Kidney epithelial cell (primary cell): ENCODE measurements at places on chromosomes 5 and 9.

GRCh38 chr5:173438951-173439350 lies 110.7 kb upstream of the STC2 start:
- DNase-seq = no peak

DNA sequence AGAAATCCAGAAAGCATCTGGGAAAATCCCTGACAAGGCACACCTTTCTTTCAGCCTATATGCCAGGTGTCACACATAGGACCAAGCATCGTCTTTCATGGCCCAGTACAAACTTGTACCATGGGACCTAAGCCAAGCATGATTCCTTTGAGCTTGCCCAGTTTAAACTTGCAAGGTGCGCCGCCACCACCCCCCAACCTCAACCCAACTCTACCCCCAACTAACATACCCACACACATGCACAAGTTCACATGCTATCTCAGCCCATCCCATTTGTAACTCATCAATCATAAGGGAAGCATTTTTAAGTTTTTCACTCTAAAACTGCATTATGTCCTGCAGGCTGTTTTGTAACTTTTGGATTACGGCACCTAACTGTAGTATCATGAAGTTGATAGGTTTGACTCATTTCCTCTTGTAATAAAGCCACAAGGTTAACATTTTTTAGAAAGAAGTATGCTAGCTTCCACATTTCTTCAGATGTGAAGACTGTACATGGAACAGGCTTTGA lies 145.9 kb upstream of the FST start:
- no peak for DNase-seq

DNA sequence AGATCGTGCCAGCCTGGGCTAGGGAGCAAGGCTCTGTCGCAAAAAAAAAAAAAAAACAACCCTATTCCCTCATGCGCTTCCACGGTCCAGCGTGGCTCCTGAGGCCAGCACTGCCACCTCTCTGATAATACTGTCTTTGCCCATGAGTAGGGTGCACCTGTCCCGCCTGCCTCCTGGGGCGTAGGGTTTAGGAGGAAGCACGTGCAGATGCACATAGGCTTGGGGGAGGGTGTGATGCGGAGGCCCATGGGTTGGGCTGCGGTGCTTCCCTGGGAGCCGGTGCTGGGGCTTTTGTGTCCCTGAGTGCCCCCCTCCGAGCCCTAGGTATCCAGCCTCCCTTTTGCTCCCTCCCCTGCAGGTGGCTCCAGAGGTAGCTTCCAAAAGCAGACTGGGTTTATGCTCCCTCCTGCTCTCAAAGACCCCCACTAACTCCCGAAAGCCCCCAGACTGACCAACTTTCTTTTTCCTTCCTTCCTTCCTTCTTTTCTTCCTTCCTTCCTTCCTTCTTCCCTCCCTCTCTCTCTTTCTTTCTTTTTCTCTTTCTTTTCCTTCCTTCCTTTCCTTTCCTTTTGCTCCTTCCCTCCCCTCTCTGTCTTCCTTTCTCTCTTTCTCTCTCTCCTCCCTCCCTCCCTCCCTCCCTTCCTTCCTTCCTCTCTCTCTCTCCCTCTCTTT lies 12.8 kb downstream of the FGFR4 start:
- no peak for DNase-seq

- no peak for DNase-seq
These were observed 114.5 kb upstream of the SPRY4 start for GRCh38 chr5:142439207-142439860.

GRCh38 chr5:123517476-123517875 lies 5.5 kb downstream of the CSNK1G3 start:
- no peak for DNase-seq

DNA sequence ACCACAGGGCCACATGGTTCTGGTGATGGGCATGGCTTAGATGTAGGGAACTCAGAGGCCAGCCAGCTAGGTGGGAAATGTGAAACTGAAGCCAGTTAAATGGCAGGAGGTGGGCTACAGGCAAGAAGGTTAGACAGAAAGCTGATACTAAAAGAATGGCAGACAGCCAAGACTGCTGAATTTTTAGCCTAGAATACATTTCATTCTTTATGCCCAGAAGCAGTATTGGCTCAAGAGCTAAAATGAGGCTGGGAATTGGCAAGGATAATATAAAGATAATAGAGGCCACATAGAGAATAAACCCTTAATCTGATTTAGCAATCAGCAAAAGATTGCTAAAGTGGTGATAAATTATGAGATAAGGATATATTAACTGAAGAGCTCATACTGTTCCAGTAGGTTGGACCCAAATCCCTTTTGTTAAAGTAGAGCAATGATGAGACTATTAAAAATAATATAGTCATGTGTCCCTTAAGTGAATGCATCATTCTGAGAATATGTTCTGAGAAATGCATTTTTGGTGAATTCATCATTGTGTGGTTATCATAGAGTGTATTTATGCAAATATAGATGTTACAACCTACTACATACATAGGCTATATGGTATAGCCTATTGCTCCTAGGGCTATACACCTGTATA lies 234.3 kb downstream of the CHSY3 start:
- DNase-seq = no peak

DNA sequence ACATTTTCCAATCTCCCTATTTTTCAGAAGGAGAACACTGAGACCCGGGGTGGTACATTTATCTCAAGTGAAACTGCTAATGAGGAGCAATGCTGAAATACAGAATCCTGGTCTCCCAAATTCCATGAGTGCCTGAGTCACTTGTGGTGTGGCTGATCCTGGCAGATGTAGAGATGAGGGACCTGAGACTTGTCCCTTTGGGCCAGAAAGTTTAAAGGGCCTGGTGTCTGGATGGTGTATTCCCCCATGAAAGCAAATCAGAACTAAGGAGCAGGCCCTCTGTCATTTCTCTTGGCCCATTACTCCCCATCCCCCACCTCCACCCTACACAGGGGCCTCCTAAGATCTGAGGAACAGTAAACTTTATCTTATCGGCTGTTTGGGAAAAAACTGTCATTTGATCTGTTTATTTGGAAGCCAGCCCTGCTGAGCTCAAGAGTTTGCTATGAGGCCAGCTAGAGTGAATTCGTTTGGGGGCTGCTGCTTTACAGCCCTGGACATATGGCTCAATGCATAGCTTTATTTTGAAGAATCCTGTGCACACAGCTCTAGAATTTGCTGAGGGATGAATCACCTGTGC lies 140.3 kb downstream of the LHFPL2 start:
- no peak for DNase-seq
